ENCODE measurements at places on chromosomes 4 and X. TPM values are rescaled to one million over a fixed set of nuclear protein-coding genes. Genes with fewer than 3 reads are reported as not detected.
A peak's percentile ranks its signal among the peaks of the same experiment; 100 is the strongest.

The SSX2 gene
- total RNA-seq, result not detected

- no peak for ATAC-seq
Measured at GRCh38 chr4:155629956-155630355, 36.7 kb upstream of the GUCY1A1 start.

- no peak for ATAC-seq
Measured at GRCh38 chrX:155857561-155857960, 23.6 kb upstream of the VAMP7 start.

The TRPC3 gene
- total RNA-seq, result 0.53 TPM

- ATAC-seq, result no peak
Measured at GRCh38 chrX:24858004-24858746, 157.6 kb downstream of the ARX start.

The GRIA2 gene
- not detected for total RNA-seq

- no peak for ATAC-seq
Measured at GRCh38 chrX:70293621-70294020, 3.7 kb downstream of the KIF4A start.

The NRK gene
- not detected for total RNA-seq

- ATAC-seq, result no peak
Measured at GRCh38 chr4:94431388-94431787, 20.4 kb upstream of the PDLIM5 start.

The GLOD5 gene
- total RNA-seq, result not detected

DNA sequence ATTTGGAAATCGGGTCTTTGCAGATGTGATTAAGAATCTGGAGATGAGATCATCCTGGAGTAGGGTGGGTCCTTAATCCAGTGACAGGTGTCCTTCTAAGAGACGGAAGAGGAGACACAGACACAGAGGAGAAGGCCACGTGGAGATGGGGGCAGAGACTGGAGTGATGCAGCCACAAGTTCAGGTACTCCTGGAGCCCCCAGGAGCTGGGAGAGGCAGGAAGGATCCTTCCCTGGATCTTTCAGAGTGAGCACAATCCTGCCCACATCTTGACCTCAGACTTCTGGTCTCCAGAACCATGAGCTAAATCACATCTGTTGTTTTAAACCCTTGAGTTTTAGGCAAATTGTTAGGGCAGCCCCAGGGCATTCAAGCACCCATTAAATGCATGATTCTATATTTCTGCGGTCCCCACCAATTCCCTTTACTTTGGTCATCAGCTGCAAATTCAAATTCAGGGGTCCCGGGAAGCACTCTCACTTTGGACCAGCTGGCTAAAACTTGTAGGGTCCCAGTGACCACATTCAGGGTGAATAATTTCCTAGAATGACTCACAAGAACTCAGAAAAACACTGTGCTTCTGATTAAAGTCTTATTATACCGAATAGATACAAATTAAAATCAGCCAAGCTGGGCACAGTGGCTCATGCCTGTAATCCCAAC, 12.8 kb upstream of the AKAP17A start:
- no peak for ATAC-seq

DNA sequence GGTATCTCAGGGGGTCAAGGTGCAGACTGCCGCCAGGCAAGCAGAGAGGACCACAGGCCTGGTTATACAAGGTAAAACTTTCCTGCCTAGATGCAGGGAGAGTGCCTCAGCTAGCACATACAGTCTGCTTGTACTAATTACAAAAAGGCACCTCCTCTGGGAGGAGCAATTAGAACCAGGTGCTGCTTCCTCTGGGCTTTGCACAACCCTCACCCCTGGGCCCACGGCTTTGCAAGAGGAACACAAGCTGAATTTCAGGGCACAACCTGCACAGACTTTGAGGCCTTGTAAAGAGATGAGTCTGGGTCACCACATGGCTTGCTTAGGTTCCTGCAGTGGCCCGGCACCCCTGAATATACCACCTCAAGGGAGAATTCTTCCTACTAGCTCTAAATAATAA, 9.2 kb upstream of the CITED1 start:
- no peak for ATAC-seq

The MAGED4 gene
- total RNA-seq, result 0.61 TPM

- peak; percentile 84 for ATAC-seq
Measured at GRCh38 chr4:145829629-145830395, 108.8 kb downstream of the ZNF827 start.

The MXRA5 gene
- not detected for total RNA-seq

DNA sequence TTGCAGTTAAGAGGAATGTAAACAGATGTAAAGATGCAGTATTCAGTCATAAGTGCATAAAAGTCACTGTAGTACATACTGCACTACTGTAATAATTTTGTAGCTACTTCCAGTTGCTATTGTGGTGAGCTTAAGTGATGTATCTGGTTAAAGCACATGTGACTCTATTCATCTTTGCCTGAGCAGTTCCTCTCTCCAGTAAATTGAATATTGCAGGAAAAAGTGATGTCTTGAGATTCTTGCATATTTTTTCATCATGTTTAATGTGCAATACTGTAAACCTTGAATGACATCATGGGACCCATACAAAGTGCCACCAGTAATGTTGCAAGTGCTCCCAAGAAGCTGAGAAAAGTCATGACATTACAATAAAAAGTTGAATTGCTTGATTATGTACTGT, 9.6 kb downstream of the UBA6 start:
- ATAC-seq, result no peak

DNA sequence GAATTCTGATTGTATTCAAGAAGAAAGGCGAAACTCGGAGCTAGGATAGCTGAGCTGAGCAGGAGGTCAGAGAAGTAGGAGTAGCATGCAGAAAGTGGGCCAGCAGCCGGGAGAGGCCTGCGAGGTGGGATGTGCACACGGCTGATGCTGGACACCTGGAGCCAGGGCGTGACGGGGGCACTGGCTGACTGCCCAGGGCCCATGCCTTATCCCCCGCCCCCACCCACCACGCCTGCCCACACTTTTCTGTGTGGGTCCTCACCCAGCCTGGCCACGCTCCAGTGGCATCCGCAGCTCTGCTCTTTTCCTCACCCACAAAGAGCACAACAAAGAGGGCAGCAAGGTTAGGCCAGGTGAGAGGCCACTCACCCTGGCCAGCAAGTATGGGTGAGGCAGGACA, 30.0 kb upstream of the IRF2 start:
- ATAC-seq, result no peak

DNA sequence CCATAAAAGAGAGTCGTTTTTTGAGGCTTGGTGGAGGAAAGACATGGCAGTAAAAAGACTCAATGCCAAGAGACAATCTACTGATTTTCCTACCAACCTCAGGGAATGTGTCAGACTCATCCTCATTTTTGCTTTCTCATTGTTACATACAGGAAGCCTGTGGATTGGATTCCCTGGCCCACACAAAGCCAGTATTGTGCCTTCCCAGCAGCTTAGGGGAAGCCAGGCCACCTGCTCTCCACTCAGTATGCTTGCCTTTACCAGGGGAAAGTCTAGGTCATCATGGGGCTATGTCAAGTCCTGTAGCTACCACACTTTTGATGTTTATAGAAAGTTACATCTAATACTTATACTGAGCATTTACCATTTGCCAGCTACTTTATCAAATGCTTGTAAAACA, 11.0 kb downstream of the BMX start:
- ATAC-seq, result no peak

- no peak for ATAC-seq
Measured at GRCh38 chr4:46594661-46595060, 204.7 kb upstream of the GABRA2 start.

The UBA1 gene
- 255 TPM for total RNA-seq

- ATAC-seq, result no peak
Measured at GRCh38 chr4:145851511-145852201, 87.0 kb downstream of the ZNF827 start.

DNA sequence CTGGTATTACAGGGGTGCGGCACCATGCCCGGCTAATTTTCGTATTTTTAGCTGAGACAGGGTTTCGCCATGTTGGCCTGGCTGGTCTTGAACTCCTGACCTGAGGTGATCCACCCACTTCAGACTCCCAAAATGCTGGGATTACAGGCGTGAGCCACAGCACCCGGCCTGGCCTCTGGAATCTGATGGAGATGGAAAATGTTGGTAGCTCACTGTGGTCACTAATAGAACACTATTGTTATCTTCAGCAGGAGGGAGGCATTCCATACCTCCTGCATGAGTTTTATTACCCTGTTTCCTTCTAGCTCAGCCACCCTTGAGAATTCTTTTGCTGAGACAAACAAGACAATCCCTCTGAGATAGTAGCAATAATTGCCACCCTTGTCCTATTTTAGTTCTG, 105.0 kb downstream of the SHROOM3 start:
- no peak for ATAC-seq

The COL4A6 gene
- total RNA-seq, result not detected

GRCh38 chr4:106529348-106530023, 160.9 kb upstream of the GIMD1 start:
- no peak for ATAC-seq

DNA sequence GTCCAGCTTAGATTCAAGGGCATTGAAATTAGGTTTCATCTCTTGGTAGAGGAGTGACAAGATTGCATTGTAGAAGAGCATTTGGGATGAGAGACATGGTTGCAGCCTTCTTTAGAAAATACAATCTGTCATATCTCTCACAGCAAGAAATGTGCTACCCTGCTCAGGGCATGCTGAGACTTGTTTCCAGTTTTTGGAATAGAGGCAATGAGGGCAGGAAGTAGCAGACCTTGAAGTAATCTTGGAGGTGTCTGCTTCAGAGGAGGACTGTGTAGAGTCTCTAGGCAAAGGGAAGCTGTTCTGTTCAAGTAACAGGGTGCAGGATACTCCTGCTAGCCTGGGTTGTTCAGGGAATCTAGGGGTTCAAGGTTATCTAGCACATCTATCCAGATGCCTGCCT, 116.1 kb upstream of the ZNF827 start:
- ATAC-seq, result no peak

The TCEAL1 gene
- 6.0 TPM for total RNA-seq

DNA sequence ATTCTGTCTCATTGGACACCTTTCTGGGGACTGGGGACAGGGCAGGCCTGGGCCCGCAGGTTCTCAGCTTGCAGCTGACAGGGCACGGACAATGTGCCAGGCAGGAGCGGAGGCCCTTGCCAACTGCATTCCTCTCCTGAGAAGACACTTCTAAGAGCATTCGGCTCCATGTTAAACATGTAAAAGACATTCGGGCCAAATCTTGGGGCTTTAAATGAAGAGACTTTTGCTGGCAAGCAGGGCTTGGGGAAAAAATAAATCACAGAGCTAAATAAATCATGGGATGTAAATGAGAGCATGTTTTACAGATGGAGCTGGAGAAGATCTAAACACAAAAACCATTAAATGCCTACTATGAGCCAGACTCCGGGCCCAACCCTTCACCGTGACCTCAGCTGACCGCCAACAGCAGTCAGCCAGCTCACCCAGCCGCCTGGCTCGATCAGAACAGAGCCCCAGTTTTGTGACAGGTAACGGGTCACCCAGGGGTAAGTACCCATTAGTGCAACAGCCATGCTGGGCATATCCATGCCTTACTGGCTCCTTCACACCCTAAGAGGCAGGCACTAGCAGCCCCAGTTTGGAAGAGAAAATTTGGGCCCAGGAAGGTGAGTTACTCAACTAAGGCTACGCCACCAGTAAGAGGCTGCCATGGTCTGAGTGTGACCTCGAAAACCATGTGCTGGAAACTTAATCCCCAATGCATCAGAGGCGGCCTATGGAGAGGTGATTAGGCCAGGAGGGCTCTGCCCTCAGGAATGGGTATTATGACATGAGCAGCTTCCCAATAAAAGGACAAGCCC, 14.7 kb downstream of the WDR1 start:
- no peak for ATAC-seq

- ATAC-seq, result no peak
Measured at GRCh38 chrX:70922774-70923473, 8.0 kb downstream of the SLC7A3 start.

The CDKL5 gene
- total RNA-seq, result 1.7 TPM

GRCh38 chr4:128307123-128307571, 19.5 kb upstream of the PGRMC2 start:
- ATAC-seq, result no peak

DNA sequence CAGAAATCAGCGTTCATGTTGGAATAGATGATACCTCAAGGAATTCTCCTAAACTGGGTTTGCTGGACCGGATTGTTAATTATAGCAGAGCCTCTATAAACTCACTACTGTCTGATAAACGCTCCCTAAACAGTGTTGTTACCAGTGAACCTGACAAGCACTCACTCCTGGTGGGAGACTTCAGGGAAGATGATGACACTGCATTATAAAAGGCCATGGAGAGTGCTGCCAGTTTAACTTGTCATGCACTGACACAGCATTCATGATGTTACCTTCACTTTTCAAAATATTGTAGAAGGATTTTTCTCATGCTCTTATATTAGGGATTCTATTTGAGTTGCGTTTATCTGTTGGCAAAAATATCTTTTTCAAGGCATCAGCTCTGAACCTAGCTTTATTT, 57.7 kb upstream of the PGK1 start:
- ATAC-seq, result no peak

The SPATA18 gene
- total RNA-seq, result 0.19 TPM

Measured in activated T-helper 17 cell treated with anti-CD3 and anti-CD28 coated beads, Interleukin-2, amount 50 U/mL, for 72 hours (primary cell).